Uterus (tissue), 4 donors: ENCODE measurements at places on chromosomes 2 and 18.
A peak's percentile ranks its signal among the peaks of the same experiment; 100 is the strongest.

DNA sequence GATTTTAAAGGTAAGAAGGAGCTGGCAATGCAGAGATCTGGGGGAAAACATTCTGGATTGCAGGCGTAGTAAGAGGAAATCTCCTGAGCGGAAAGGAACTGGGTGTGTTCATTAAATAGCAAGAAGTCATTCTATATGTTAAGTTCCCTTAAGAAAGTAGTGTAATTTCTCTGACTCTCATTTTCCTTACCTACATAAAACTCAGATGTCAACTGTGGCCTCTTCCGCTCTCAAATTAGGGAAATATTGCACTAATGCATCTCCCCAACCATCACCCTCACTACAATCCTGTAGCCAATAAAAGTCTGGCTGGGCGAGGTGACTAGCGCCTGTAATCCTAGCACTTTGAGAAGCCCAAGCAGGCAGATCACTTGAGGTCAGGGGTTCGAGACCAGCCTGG, 89.0 kb upstream of the CDC42EP3 start:
- DNase-seq: no peak

- DNase-seq: no peak
Observed at GRCh38 chr2:30503007-30503694, 56.1 kb downstream of the LCLAT1 start.

DNA sequence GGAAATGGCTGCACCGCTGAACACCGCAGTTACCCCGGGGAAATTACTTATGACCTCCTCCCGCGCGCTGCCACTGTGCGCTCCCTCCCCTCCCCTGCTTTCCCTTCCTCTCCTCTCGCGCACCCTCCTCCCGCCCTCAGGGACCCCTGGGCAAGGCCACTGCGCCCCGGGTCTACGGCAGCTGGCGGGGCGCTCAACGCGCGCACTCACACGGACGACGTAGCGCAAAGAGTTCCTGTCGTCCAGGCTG, 7.9 kb downstream of the ALPP start:
- DNase-seq: no peak

- DNase-seq: peak; percentile 55
Observed at GRCh38 chr2:41967476-41968181, 80.2 kb upstream of the PKDCC start.
